ENCODE measurements at places on chromosomes 5 and 9. TPM values are rescaled to one million over a fixed set of nuclear protein-coding genes. Genes with fewer than 3 reads are reported as not detected.

The MRPL50 gene
- 20.0 TPM for total RNA-seq

The SLC12A2 gene
- total RNA-seq = 17.9 TPM

The TOMM5 gene
- 123 TPM for total RNA-seq

The NMUR2 gene
- total RNA-seq = not detected

The PTGES gene
- 2.4 TPM for total RNA-seq

The SOX30 gene
- total RNA-seq = 0.13 TPM

The HNRNPA0 gene
- total RNA-seq = 70.1 TPM

The ARAP3 gene
- total RNA-seq = 27.6 TPM

The ANKRD31 gene
- total RNA-seq = 0.13 TPM

The QRFP gene
- not detected for total RNA-seq

The PRUNE2 gene
- total RNA-seq = 9.7 TPM

The FST gene
- total RNA-seq = 111 TPM

The POU5F2 gene
- total RNA-seq = 0.22 TPM

The ADCY2 gene
- 31.3 TPM for total RNA-seq

GRCh38 chr9:88399966-88400365 is 11.7 kb downstream of the SPIN1 start:
- DNase-seq = no peak

DNA sequence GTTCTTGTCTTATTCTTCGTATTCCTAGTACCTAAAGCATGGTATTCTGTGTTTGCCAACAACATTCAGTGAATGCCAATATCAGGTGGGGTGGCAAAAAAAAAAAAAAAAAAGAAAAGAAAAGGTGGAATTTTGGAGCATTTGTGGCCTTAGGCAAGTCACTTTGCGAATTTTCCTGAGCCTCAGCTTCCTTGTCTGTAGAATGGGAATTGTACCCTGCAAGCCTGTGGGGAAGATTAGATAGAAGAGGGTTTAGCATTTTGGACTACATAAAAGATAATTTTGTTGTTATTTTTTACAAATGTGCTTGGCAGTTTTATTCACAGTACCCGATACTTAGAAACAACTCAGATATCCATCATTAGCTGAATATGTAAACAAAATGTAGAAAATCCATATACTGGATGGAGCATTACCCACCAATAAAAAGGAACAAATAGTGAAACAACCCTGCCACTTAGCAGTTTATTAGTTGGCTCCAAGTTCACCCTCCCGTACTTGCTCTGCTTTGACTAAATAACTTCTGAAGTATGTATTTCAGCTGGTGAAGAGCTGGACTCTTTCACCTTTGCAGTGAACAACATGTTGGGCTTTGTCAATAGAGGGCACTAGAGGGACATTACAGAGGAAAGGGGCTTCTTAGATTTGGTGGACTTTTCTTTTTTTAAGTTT is 13.6 kb downstream of the UBE2D2 start:
- no peak for DNase-seq

DNA sequence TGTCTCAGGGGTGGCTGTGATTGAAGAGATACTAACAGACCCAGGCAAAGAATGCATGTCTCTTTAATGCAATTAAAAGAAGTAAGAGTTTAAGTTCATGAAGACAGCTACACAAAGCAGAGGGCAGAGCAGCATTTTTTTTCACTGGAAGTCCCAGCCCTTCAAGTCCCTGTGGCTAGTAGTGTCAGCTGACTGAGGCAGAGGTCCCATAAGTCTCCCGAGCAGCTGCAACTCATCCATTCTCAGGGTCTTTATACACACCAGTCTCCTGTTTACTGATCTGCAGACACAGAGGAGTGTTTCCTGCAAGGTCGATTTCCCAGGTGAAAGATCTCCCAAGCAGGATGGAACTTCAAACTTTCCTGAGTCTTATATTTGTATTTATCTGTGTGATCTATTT is 169.4 kb upstream of the GLRA1 start:
- DNase-seq = no peak

- no peak for DNase-seq
Measured at GRCh38 chr5:155259648-155260047, 246.1 kb downstream of the KIF4B start.

DNA sequence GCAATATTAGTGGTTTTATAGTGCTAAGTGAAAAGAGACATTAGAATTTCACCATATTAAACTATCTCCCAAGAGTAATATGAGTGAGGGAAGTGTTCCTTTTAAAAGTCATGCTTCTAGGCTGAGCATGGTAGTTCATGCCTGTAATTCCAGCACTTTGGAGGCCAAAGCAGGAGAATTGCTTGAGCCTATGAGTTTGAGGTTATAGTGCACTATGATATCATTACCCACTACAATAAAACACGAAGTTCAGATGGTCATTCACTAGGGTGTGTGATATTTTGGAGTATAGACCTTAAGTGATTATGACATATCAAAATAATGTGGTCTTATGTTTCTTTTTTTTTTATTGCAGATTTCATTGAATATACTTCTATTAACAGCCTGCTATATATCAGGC is 6.7 kb downstream of the KIF2A start:
- no peak for DNase-seq

GRCh38 chr9:90515510-90515909 is 127.1 kb downstream of the DIRAS2 start:
- DNase-seq = no peak

GRCh38 chr9:1018121-1018520 is 32.0 kb upstream of the DMRT2 start:
- DNase-seq = peak; percentile 58

GRCh38 chr5:6710070-6710469 is 3.2 kb upstream of the TENT4A start:
- no peak for DNase-seq

GRCh38 chr5:116521173-116521872 is 53.3 kb downstream of the SEMA6A start:
- no peak for DNase-seq

- DNase-seq = no peak
Measured at GRCh38 chr5:135654761-135655467, 76.1 kb upstream of the CXCL14 start.

- no peak for DNase-seq
Measured at GRCh38 chr5:145510324-145510723, 324.8 kb downstream of the PRELID2 start.

- DNase-seq = peak; percentile 85
Measured at GRCh38 chr5:141513627-141514329, 24.9 kb downstream of the PCDHGC5 start.

DNA sequence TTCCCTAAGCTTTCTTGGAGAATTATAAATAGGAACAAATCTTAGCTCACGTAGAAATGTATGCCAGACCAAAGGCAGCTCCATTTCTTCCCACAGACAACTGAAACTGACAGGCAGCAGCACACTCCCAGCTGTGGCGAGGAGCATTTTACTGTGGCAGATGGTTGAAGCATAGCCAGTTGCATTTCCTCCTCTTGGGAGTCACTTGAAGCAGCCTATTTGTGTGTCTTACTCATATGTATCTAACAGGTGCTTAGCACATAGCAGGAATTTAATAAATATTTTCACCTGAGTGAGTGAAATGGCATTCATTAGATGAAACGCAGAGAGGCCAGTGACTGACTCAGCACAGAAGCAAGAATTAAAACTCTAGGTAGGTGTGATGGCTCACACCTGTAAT is 12.3 kb upstream of the MTMR12 start:
- DNase-seq = no peak

DNA sequence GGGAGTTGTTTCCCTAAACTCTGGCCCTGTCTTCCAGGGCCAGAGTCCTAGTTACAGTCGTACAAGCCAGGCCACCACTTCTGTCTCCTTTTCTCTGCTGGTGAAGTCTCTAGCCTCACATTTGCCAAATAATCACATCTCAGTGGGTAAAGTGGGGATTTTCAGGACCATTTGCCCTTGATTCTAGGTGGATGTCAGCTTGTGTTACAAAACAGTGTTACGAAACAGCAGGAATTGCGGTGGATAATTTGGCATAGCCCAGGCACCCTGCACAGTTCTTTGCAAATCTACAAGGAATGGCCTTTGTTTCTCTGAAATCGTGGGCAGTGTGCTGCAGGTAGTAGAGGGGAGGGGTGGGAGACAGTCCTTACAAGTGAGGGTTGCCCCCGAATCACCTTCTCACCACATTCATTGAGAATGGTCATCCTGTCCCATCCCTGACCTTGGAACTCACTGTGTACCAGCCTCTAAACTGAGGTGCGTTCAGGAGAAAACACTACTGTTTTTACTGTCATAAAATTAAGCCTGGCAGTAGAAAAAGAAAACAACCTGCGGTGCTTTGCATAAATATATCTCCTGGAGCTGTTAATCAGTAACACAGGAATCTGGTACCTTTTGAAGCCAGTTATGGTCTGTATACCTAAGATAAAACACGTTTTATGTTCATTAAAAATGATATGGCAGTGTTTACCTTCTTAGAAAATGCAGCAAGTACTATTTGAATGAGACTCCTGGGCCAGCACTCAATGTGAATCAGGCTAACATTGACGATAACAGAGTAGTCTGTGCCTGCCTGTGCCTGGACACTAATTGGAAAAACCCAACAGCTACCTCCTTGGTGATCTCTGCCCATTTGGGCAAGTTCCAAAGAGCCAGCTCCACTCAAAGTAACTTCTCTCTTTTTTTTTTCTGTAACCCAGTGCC is 44.3 kb downstream of the CYSTM1 start:
- no peak for DNase-seq

DNA sequence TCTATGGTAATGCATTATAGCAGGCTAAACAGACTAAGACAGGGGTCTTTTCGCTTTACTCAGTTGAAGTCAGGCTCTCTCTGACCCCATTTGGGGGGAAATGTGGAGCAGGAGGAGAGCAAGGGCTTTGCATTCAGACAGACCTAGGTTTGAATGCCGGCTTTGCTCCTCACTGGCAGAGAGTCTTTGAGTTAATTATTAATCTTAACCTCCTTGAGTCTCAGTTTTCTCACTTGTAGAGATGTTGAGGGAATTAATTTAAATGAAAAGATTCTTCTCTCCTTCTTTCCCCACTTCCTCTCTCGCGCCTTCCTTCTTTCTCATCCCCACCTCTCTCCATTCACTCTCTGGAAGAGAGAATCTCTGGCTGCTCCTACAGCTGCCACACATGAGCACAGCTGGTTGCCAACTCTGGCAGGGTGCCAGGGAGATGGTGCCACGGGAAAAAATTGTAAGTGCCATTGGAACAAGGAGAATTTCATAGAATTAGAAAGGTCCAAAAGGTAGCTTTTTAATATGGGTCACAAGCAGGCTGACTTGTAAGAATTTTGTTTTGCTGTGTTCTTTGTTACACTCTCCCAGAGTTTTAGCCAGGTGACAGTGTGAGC is 25.2 kb upstream of the GLRA1 start:
- DNase-seq = no peak

- DNase-seq = peak; percentile 94
Measured at GRCh38 chr5:139698490-139699146, 50.5 kb downstream of the CXXC5 start.

GRCh38 chr5:31469466-31469865 is 62.4 kb downstream of the DROSHA start:
- DNase-seq = no peak

- no peak for DNase-seq
Measured at GRCh38 chr9:78029551-78030295, 1.9 kb downstream of the GNAQ start.

DNA sequence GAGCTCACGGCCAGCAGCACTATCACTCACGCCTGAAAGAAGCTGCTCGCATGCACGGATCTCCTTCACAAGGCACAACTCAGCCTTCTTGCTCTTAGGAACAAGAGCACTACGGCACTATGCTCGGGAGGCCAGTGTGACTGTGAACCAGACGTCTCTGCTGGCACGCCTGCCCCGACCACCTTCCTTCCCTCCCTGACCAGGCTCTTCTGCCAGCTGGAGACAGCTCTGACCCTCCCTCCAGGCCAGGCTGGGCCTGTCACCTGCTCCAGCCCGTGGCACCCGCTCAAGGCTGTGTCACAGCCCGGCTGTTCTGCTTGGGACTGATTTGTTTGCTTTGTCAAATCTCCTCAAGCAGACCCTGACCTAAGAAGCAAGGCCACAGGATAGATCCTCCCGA is 7.0 kb downstream of the TBC1D9B start:
- no peak for DNase-seq

- peak; percentile 84 for DNase-seq
Measured at GRCh38 chr9:137454597-137455358, 4.4 kb downstream of the NSMF start.

- DNase-seq = no peak
Measured at GRCh38 chr9:75455444-75455921, 367.2 kb downstream of the OSTF1 start.

Measured in H9 (cell line).